ENCODE measurements at places on chromosomes 4 and X.

GRCh38 chr4:15161439-15161838 is 159.2 kb downstream of the CPEB2 start:
- DNase-seq = no peak

- DNase-seq = no peak
These were observed 54.0 kb upstream of the ZCCHC13 start for GRCh38 chrX:74249963-74250362.

DNA sequence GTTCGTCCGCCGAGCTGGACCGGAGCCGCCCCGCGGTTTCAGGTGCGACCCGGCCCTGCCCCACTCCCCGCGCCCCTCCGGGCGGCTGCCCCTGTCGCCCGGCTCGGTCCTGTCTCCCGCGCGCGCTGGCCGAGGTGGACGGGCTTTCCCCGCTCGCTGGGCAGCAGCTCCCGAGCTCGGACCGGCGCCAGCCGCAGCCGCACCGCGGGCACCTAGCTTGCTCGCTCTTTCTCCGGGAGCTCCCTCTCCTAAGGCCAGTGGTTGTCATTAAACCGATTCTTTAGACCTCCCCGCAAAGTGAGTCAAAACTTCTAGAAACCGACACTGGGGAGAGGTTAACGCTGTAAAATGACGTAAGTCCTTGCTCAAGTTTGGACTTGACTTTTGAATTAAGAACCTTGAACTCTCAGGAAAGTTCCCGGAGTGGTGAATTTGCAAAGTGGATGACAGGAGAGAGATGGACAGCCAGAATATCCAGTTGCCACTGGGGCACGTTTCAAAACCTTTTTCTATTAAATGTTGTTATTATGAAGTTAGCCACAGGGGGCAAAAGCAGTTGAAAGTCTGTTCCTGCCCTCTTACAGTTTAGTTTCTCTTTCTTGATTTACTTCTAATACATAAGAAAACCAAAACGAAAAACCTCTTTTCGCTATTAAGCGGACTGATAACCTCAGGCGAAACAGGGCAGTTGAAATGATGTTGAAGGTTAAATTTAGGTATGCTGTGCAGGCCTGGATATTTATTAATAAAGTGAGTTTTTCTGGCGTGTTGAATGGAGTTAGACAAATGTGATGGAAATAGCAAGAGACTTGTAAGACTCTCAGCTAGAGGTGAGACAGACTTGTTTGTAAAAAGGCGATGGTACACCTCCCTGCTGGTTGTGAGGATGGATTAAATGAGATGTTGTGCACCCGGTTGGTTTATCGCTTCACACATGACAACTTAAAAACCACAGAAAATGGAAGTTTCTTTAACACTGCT is 847 bp downstream of the PI4K2B start:
- peak; percentile 44 for DNase-seq

GRCh38 chr4:102308032-102308799 is 37.1 kb downstream of the SLC39A8 start:
- no peak for DNase-seq

- DNase-seq = no peak
These were observed 7.6 kb downstream of the ENPEP start for GRCh38 chr4:110483516-110483915.

DNA sequence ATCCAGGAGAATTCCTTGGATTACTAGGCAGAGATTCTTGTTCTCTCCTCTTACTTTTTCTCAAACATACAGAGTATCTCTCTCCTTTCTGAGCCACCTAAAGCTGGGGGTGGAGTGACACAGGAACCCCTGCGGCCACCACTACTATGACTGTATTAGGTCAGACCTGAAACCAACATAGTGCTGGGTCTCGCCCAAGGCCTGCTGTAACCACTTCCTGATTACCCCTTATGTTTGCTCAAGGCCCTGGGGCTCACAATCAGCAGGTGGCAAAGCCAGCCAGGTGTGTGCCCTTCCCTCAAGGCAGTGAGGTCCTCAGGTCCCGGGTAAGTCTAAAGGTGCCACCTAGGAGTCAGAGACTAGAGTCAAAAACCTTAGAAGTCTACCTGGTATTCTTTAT is 166.4 kb downstream of the PARM1 start:
- no peak for DNase-seq

DNA sequence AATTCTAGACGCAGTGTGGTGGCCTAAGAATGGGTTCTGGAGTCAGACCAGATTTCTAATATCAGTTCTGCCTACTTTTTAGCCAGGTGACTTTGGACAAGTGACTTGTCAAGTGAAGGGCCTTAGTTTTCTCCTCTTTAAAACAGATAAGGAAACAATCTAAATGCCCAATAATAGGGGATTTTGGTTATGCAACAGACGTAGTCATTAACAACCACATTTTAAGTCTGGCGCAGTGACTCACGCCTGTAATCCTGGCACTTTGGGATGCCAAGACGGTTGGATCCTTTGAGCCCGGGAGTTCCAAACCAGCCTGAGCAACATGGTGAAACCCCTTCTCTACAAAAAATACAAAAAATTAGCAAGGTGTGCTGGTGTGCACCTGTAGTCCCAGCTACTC is 2.1 kb upstream of the ZMYM3 start:
- no peak for DNase-seq

DNA sequence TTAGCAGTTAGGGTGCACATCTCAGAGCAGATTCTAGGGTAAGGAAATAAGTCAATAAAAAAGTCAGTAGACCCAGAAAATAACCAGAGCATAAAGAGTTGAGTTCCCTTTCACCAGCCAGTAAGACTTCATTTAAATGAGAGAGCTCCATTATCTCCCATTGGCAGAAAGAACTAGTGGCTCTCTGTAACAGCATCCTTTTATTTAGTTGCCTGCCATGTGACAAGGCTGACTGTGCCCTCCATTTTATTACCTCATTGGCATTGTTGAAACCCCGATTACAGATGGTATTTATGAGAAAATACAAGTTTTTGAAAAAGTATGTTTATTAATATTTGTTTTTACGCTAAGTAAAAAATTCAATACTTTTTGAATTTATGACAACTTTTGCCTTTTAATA is 859.5 kb upstream of the NDST4 start:
- no peak for DNase-seq

GRCh38 chr4:127622921-127623796 is 9.6 kb upstream of the INTU start:
- DNase-seq = no peak

GRCh38 chr4:84237008-84237407 is 262.1 kb downstream of the NKX6-1 start:
- DNase-seq = no peak

DNA sequence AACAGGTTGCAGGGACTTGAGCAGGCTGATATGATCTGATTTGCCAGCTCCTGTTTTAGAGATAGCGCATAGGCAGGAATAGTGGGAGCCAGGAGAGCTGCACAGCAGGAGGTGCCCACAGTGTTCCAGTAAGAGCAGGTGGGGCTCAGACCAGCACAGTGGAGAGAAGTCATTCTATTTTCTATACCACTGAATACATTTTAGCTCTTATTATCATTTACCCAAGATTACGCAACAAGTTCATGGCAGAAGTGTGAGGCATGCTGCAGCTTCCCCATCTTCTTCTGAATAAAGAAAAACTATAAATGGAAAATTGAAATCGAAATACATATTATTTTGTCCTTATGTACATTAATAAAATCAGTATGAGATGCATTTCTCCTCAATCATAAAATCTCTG is 114.7 kb upstream of the EDNRA start:
- no peak for DNase-seq

- DNase-seq = no peak
These were observed 66.8 kb upstream of the MAB21L2 start for GRCh38 chr4:150515135-150515534.

GRCh38 chrX:40368611-40369061 is 212.1 kb upstream of the ATP6AP2 start:
- no peak for DNase-seq

GRCh38 chr4:152259866-152260265 is 276.0 kb downstream of the FBXW7 start:
- DNase-seq = peak; percentile 51

- no peak for DNase-seq
These were observed 90.7 kb upstream of the ADRA2C start for GRCh38 chr4:3675251-3676115.

DNA sequence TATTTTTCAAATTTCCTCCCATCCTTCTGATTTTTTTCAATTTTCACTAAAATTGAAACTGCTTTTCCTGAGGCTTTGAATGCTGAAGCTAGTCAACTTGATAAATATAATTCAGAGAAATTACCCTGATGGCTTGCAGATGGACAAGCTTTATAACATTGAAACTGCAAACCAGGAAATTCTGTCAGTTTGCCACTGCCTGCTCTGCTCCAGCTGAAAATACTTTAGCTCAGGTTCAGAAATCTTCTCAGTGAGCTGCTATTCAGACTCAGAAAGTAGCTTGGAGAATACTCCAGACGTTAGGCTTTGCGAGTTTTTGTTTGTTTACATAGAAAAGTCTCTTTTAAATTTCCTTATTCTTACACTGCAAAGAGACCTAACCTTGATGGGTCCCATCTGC is 1574.7 kb downstream of the STIM2 start:
- no peak for DNase-seq

GRCh38 chr4:164866817-164867490 is 10.0 kb upstream of the APELA start:
- no peak for DNase-seq

DNA sequence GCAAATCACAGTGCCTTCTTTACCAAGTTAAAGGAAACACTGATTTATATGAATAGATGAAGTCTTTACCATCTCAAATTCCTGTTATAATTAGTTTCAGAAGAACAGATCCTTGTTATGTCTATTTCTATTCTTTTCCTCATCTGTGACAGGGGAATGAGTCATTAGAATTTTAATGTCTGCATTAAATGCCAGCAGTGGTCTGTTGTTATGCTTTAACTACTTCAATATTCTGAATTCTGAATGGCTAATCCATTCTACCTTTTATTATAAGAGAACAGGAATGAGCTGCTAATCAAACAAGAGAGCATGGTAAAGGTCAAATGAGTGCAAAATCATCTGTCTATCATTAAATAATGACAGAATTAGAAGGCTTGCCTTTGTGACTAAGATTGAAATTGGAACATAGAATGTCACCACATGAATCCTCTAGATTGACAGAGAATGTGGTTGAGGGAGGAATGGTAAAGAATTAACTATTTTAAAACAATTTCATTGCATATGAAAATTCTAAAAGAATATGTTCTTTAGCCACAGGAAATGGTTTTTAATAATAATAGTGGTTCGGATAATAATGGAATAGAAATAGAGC is 935.5 kb downstream of the ADGRL3 start:
- no peak for DNase-seq

- DNase-seq = no peak
These were observed 31.7 kb downstream of the USP9X start for GRCh38 chrX:41116948-41117347.

DNA sequence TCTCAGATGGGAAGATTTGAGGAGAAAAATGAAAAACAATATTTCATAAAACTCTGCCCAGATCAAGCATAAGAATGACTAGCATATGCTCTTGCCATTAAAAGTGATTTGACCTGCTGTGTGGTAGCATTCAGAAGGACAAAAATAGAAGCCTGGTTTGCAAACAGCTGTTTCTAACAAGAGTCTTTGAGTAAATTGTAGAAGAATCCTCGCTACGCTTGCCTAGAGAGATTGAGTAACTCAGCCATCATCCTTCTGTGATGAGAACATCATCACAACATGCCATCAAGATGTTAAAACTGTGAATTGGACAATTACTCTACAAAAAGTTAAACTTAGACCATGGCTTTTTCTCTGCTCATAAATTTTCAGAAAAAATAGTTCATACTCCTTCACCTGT is 168.9 kb upstream of the PUDP start:
- DNase-seq = no peak

- DNase-seq = peak; percentile 58
These were observed 120.0 kb upstream of the SORBS2 start for GRCh38 chr4:185931986-185932385.

DNA sequence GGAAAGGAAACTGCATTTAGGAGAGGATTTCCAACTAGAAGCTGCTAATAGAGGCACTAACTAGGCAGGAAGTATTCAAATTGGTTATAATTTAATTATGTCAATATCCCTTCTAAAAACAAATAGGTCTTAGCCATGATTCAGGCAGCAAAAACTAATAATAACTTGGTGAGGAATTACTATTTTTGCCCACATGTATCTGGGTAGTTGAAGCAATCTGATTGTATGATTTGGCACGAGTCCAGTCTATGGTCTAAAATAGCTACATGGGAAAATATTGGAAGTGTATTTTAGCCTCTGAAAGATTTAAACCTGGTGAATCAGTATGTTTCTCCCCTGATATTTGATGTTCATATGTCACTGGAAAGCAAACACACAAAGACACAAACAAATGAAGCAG is 62.2 kb downstream of the MFAP3L start:
- peak; percentile 77 for DNase-seq

GRCh38 chrX:33211356-33212260 is at the start of gene DMD:
Gene DMD (minus strand): TSS chrX:33211549. CDS start chrX:33211312, 237 bp downstream.
- peak; percentile 50 for DNase-seq

GRCh38 chrX:72351606-72352334 is 46.1 kb upstream of the CITED1 start:
- no peak for DNase-seq

GRCh38 chrX:70293621-70294020 is 3.7 kb downstream of the KIF4A start:
- no peak for DNase-seq

DNA sequence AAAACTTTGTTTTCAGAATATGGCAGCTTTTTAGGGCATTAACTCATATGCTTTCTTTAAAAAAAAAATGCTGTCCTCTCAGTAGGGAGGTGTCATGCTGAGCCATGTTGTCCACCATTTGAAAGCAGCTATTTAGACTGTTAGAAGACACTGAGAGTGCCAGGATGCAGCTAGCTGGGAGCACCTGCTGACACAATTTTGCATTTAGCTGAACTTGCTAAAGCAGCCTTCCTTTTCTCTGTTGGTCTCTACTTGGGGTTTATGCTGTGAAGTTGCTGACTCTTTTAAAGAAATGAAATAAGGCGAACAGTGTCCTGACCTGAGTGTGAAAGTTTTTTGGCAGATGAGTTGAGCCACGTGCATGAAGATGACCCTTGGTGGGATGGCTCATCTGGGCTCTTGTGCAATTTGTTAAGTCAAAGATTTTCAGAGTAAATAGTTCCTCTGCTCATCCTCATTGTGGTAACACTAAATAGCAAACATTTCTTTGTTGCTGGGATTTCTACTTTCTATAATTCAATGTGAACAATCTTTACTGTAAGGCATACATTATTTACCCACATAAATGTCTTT is 64.5 kb downstream of the CDS1 start:
- DNase-seq = no peak
